BE2C (cell line): ENCODE measurements at places on chromosomes 7 and 10.

DNA sequence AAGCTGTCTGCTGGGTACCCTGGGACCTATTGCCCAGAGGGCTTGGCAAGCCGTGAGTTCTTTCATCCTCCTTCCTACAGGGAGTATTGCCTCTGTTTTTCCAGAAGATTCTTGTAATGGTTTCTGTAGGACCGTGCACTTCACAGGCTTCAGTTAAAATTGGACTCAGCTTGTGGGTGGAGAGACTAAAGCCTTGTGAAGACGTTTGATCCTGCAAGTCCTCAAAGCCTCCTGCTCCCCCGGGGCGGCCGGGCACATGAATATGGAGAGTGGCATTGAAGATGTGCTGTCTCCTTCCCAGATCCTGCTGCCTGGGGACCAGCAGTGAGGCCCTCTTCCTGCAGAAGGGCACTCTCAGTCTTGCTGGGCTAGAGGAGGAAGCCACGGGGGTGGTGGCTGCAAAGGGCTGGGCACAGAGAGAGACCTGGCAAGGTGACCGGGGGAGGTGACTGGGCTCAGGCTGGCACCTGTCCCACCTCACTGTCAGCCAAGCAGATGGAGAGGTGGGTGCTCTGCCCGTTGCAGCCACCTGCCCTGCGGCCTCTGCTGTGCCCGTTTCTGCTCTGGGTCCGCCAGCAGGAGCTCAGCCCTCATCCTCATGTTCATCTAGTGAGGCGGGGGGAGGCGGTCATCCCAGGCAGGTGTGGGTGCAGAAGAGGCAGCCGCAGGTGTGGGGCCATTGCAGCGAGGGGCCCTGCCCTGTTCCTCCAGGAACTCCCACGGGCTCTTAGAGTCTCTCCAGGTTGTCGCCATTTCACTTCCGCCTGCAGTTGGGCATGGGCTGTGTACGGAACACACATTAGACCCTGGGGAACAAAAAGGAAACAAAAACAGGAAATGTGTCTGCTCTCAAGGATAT, 55.7 kb downstream of the TMEM209 start:
- no peak for DNase-seq

GRCh38 chr7:98212532-98213041, 1.3 kb downstream of the BHLHA15 start:
- no peak for DNase-seq

DNA sequence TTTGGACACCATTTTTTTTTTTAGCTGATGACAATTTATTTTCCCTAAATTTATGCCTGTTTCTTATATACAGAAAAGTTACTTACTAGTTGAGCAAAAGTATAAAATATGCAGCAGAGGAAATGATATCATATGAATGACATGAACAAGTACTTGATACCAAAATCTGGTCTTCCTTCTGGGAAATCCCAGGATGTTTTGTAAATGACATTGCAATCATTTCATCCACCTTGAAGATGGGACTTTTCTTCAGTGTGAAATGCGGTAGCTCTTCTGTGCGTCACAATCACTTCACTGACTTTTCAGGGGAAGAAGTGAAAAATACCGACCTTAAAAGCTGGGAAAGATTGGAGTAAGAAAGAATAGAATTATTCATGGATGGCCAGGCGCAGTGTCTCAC, 23.8 kb downstream of the C1QL3 start:
- DNase-seq = no peak

DNA sequence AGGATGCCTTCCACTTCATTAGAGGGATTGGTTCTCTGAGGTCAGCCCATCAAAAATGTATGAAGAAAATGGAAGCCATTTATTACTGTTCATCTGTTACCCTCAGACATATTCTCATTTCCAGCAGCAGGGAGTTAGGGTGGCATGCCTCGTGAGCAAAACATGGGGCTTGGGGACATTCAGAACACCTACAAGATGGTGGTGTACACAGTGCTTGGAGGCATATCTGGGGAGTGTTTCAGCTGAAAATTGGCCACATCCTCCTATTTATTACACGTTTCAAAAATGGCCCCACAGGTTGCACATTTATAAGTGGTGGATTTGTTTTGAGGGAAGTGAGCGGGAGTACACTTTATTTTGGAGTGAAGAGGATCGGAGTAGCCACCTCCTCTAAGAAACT, 93.4 kb downstream of the SPAG6 start:
- no peak for DNase-seq

- DNase-seq = peak; percentile 42
These were observed 637 bp downstream of the SAMD8 start for GRCh38 chr10:75111907-75112679.
